Stimulated activated CD8-positive, alpha-beta memory T cell treated with anti-CD3 and anti-CD28 coated beads, Interleukin-12 subunit alpha, Interleukin-12 subunit beta, amount 100 ng/mL, for 1 hour (primary cell): ENCODE measurements at places on chromosomes 2 and 18.

GRCh38 chr2:101949304-101949703 lies 42.5 kb upstream of the IL1R2 start:
- DNase-seq, result no peak

DNA sequence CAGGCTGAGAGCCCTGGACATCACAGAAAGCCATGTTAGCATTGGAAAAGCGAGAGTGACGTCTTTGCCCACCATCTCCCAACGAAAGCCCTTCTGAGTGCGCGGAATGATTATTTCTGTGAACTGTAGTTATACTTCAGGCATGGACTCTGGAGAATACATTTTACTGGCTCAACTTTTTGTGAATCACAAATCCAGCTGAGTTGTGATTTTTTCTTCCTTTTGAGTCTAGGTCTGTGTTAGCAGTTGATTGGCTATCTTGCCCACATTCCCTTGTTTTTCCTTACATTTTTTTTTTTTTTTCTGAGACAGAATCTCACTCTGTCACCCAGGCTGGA lies 183.1 kb downstream of the INO80D start:
- no peak for DNase-seq

GRCh38 chr18:68017385-68017784 lies 500.9 kb upstream of the DSEL start:
- no peak for DNase-seq

- no peak for DNase-seq
Measured at GRCh38 chr2:16588565-16588964, 77.1 kb downstream of the CYRIA start.

DNA sequence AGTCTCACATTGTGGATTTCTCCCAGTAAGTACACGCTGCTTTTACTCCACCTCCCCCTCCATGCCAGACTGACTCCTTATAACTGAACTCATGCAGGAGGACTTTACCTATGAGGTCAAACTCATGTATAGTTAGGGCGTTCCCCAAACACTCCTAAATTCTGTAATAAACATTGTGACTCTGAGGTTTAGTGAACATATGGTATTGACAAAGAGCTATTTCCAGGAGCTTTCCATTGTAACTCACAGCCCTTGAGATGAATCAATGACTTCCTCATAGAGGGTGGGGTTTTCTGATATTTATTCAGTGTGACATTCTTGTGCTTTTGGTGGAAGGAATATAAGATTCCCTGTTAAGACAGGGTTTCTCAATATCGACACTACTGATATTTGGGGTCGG lies 337.4 kb upstream of the SLC14A2 start:
- DNase-seq, result no peak

- no peak for DNase-seq
Measured at GRCh38 chr2:136019825-136020224, 34.4 kb upstream of the DARS1 start.

GRCh38 chr2:233422050-233422639 lies 67.9 kb downstream of the DGKD start:
- no peak for DNase-seq

DNA sequence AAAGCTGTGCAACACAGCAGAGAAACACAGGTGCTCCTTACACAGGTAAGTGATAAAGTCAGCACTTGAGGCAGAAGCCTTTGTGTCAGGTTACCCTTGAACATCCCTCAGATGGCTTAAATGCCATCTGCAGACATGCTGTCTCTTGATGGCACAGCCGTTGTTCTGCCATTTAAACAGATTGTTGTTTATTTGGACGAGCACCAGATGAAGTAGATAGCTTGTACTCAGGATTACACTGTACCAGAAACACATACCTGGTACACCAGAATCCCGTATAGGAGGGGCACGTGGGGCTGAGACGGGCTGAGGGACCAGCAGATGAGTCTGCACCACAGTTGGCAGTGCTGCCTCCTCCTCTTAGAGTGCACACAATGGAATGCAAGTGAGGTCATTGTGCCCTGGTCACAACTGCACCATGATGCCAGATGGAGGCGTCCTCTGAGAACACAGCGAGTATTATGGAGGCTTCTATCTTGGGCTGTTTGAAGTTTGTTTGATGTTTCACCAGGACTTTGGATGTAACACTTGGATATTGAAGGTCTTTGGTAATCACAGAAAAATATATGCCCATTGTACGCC lies 143.0 kb downstream of the TANC1 start:
- DNase-seq, result no peak

DNA sequence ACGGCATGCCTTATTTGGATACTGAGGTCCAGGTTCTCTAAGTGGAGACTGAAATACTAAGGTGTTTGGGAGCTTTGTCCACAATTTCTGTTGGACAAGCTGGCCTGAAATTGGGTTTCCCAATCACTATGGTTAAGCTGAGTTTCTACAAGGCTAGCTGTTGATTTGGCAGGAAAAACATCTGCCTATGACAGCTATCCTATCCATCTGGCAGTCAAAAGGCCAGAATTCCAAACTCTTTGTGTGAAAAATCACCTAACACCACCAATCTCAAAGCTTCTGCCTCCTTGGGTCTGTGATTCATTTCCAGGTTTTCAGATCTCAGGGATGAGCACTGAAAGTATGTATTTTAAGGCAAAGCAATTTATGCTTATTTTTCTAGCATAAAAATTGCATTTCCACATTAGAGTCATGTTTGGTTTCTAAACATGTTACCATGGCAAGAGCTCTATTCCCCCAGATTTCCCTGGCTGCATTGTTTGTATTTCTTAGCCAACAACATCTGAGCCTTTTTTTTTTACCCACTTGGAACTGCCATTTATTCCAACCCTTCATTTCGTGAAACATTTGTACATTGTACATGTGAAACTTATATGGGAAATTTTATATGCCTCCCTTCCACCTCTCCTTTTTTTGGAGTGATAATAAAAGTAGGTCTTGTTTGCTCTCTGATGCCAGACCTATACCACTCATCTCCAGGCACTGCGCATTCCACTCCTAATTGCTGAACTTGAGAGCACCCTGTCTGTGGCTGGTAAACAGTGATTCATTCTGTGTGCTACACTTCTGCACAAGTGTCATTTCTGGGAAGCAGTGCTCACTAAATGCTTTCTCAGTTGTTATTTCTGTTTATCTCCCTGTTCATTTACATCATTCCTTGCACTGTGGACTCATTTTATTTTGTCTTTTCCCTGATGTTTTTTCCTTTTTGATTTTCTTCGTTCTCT lies 15.9 kb upstream of the CCDC85A start:
- no peak for DNase-seq

- no peak for DNase-seq
Measured at GRCh38 chr2:9993488-9994165, 42.1 kb downstream of the GRHL1 start.

DNA sequence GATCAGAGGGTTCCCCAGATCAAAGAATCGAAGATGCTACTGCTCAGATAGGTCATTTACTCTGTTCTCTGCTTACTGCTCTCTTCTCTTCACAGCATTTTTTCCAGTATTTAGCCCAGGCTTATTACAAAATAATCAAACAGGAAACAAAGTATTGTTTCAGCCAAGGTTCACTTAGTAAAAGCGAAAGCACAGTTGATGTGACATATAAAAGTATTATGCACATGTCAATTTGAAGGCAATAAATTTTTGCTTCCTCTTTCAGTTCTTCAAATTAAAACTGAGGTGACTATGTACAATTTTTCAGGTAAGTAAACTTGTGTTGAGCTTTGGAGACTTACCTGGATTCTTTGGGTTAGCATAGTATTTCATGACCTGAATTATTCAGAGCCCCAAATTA lies 262.8 kb upstream of the CHST9 start:
- no peak for DNase-seq

DNA sequence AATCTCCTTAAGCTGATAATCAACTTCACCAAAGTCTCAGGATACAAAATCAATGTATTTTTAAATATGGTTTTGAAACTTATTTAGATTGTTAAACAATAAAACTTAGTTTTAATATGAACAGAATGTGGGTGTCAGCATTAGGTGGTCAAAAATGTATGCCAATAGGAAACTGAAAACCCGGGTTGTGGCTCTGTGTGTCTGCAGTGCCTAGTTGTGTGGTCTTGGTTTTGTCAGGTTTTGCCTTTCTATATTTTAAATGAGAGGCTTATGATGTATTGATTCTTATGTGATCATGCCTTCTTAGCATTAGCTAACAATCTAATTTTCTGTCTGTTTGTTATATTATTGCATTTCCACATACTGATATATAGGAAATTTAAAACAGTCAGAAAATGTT lies 227.8 kb downstream of the ZNF407 start:
- DNase-seq, result no peak

GRCh38 chr2:207239754-207240494 lies 74.2 kb upstream of the KLF7 start:
- no peak for DNase-seq

DNA sequence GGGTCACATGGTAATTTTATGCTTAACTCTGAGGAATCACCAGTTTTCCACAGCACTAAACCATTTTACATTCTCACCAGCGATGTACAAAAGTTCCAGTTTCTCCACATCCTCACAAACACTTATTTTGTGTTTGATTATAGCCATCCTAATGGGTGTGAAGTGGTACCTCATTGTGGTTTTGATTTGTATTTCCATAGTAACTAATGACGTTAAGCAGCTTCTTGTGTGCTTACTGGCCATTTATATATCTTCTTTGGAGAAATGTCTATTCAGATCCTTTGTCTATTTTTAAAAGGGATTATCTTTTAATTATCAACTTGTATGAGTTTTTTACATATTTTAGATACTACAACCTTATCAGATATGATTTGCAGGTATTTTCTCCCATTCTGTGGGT lies 42.0 kb downstream of the CCDC150 start:
- DNase-seq, result no peak

DNA sequence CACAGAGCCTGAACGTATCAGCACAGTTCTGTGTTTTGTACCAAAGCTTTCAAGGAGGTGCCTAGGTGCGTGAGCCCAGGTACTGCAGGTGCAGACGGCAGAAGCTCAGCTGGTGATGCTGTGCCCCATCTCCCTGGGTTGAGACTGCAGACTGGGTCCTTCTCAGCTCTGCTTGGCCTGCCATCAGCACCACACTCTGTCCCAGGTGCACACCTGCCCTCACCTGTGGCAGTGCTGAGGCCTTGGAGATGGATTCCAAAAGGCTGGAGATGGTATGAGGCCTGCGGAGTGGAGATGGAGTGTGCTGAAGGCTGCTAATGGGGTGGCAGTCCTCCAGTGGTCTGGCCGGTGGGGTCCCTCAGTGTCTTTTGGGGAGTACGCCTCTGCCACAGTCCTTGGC lies 9.3 kb downstream of the LDLRAD4 start:
- no peak for DNase-seq

DNA sequence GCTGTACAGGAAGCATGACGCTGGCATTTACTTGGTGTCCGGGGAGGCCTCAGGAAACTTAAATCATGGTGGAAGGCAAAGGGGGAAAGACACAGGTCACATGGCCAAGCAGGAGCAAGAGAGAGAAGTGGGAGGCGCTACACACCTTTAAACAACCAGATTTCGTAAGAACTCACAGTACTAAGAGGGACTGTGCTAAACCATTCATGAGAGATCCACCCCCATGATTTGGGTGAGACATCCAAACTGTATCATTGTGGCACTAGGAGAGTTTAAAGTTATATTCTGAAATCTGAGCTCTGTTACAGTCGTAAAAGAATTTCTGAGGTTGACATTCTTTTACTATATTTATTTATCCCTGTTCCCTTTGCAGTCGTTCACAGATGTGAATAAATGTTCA lies 116.6 kb downstream of the ICA1L start:
- DNase-seq, result no peak

GRCh38 chr2:110881908-110882307 lies 149.5 kb downstream of the ACOXL start:
- DNase-seq, result no peak

DNA sequence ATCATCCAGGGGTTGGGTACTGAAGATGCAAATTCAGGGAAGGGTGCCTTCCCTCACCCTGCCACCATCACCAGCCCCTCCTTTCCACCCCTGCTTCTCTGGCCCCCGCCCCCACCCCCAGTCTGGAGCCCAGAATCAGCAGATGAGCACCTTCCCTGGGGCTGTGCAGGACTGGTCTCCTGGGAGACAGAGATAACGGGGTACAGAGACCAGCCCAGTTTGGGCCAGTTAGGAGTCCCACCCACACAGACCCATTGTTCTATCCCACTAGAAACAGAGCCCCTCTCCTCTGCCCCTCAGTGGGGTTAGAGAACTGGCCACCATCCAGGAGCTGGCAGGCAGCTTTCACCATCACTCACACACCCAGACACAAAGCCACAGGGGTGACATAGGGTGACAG lies 4.5 kb upstream of the CRYBA2 start:
- no peak for DNase-seq

- DNase-seq, result no peak
Measured at GRCh38 chr18:49494660-49495059, 7.6 kb upstream of the C18orf32 start.

DNA sequence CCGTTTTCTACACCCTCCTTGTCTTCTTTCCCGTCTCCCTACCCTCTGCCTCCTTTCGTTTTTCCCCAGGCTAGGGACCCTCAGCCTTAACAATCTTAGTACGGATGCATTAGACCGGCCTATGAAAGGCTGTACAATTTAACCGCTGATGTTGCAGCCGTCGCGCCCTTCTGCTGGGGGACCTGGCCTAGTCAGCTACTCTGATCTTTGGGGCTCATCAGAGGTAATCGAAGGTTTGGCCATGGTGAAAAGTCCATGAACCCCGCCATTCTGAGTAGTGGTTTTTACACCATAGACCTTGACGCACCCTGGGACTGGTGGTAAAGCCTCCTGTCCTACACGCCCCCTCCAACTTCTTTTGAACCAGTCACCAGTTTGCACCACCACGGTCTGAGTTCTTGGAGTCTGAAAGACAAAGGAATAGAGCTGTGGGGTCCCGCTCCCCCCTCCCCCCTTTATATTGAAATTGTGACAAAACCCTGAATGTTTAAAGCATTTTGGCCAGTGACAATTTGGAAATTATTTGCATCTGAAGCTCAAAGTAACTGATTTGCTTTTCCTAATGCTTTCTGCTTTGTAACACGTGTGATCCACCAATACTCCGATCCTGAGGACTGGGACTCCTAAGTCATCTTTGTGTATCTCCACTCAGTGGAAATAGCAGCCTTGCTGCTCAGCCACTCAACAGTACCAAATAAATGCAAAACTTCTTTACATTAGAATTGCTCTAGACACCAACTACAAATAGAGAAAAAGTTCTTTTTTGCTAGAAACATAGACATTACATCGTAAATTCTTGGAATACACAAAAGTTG lies 642 bp upstream of the SRSF7 start:
- DNase-seq, result no peak

DNA sequence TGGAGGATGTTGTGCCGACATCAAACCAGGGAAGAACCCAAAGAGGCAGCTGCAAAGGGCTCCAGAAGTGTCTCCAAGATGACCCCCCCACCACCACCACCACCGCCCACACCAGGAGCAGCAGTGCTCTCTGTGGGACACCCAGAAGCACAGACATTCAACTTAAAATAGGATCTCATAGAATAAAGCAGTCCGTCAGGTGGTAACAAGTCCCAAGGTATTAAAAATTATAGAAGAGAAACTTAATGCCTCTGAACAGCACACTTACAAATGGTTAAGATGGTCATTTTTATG lies 155.5 kb upstream of the ID2 start:
- DNase-seq, result no peak

- DNase-seq, result no peak
Measured at GRCh38 chr2:55587-56448, 9.5 kb upstream of the FAM110C start.

- DNase-seq, result no peak
Measured at GRCh38 chr2:85911814-85912692, 23.3 kb upstream of the ST3GAL5 start.
